ENCODE measurements at places on chromosomes 6 and 20.

DNA sequence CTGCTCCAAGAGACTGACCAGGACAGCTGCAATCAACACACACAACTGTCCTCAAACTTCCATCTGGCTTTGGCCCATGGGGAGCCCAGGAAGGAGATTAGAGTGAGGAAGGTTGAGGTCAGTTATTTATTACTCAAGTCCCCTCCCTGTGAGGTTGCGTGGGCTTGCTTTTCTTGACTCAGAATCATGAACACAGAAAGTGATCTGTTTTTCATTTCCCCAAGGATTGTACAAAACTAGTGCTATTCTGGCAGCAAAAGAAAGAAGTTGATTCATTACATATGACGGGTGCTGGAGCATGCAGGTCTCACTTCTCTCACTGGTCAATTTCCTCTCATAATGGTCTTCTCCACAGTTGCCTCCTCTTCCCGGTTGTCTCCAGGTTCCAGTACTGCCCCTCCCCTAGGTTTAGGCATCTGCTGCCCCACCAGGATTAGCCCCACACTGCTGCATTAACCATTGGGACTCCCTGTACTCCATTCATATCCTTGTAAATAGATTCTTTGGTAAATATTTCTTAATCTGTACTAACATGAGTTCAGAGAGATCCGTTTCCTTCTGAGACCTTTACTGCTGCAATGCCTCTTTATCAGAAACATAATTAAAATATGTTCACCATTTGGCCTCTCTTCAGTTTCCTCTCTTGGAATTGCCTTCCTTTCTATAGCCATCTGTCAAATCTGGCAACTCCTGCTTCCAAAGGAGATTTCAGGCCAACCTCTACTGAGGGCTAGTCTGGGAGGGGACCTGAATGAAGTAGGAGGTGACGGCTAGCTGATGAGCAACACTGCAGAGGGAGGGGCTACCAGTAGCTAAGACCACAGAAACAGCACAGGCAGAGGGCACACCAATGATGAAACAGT, 888.8 kb downstream of the QKI start:
- peak; percentile 63 for DNase-seq

GRCh38 chr20:5590899-5591298, 159.3 kb upstream of the SHLD1 start:
- DNase-seq, result no peak

DNA sequence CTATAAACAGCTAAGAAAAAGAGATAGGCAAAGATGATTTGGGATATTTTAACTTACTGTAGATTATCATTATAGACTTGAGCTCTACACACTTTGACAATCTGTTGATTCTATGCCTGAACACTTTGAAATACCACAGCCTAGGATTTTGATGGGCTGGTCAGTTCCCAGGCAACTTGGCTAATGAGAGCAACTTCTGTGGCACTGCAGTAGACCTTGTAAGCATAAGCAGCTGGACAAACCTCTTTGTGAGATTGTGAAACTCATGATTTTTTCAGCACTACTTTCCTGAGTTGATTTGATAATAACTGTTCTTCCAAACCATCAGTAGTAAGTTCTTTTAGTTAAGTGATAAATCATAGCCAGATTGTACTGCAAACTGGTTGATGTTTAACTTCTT, 27.1 kb upstream of the ELOVL5 start:
- no peak for DNase-seq

DNA sequence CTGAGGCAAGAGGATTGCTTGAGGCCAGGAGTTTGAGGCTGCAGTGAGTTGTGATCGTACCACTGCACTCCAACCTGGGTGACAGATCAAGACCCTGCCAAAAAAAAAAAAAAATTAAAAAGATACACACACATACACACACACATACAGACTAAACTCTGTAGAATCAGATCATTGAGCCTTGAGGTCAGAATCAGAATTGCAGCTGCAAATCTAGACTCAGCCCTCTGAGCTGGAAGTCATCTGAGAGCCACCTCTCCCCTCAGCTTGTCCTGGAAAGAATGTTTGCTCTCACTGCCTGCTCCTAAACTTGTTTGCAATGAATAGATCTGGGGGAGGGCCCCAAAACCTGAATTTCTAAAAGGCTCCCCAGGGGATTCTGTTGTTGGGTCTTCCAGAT, 41.4 kb upstream of the ANGPT4 start:
- no peak for DNase-seq

DNA sequence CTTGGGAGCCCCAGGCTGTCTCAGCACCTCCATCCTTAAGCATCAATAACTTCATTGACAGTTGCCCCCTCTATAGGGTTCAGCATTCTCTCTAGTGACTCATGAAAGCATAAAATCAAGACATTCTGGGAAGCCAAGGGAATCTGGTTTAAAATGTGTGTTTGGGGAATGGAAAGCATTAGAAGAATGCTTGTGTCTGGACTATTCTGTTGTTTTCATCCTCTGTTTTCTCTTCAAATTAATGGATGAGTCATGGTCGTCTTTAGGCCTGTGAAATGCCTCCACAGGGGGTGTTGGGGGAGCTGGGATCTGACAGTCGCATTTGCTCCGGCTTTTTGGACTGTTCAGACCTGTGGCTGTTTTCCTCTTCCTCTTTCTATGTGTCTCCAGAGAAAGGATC, 279.7 kb downstream of the CDC5L start:
- peak; percentile 81 for DNase-seq

DNA sequence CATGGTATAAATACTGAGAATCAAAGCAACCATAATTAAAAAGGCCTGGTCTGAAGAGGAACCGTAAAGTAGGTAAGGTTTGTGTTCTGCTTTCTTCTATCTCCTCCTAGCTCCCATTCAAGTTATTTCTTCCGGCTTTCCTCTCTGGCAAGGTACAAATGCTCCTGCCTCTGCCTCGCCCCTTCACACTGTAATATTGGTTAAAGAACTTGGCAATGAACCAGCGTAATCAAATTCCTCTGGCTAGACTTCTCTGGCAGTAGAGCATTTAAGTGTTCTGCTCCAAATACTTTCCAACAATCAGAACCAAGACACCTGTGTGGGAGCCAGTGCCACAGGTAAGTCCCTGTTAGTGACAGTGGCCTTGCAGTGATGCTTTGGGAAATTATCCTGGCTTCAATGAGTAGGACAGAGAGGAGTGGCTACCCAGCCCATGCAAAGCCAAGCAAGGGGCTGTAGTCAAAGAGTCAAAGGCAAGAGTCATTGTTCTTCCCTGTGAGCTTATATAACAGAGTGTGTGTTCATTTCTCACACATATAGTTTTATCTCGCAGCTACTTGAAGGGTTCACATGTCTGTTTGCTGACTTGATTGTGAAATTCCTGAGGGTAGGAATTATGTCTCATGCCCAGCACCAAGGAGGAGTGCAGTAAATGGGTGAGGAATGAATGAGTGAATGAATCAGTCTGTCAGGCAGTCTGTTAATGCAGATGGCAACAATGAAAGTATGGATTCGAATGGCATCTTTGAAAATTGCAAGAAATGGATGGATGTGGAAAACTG, 329.3 kb downstream of the NRN1 start:
- DNase-seq, result no peak

GRCh38 chr6:159311618-159312017, 142.4 kb downstream of the FNDC1 start:
- DNase-seq, result peak; percentile 6

DNA sequence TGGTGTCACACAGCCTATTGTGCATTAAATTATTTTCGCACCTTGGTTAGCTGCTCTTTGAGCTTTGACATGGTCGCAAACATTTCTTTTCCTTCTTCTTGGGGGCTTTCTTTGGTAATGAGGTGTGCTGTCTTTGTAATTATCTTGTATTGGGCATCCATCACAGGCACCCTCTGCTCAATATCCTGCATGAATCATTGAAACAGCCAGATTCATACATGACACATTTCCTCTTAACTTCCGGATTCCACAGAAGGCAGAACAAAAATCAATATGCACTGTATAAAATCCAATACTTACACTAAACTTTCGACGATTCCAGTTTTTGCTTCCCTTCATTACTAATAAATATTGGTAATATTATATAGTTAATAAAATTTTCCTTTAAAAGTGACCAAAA, 175.6 kb downstream of the SYNE1 start:
- DNase-seq, result no peak

- no peak for DNase-seq
Measured at GRCh38 chr6:21769968-21770367, 176.4 kb downstream of the SOX4 start.

DNA sequence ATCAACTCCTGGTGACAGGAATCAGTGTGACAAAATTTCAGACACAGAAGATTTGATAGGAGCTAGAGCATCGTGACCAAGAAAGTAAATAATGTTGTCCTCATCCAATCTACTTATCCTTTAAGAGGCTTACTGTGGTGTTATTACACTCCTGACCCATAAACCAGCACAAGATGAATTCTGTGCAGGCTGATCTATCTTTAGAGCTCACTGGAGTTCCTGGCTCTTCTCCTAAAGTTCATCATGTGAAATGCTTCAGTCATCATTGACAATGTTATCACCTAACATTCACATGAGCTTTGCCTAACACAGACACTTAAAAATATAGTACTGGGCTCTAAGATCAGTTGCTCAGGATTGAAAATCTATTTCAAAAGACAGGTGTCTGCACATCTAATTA, 271.0 kb upstream of the HSF2 start:
- no peak for DNase-seq
